ENCODE measurements at places on chromosomes 11 and 22.
A peak's percentile ranks its signal among the peaks of the same experiment; 100 is the strongest.

- DNase-seq: no peak
Measured at GRCh38 chr11:117528097-117528721, 200.6 kb downstream of the CEP164 start.

DNA sequence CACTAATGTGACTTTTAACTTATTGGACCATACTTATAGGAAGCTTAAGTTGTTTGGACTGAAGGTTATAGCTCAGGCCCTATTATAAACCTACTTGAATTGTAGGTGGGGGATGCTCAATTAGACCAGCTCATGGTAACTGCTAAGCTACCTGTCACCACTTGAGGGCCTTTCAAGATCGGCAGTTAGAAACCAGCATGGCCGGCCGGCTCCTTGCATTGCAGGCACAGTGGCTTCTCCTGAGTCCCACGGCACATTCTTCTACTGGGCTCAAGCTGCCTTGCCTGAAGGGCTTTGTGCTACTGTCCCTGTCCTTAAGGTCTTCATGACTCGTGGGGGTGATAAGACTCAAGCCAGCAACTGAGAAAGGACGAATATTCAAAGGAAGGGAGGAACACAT is 70.8 kb downstream of the TBC1D22A start:
- DNase-seq: no peak

GRCh38 chr11:75602951-75603350 is 40.9 kb downstream of the SERPINH1 start:
- peak; percentile 60 for DNase-seq

DNA sequence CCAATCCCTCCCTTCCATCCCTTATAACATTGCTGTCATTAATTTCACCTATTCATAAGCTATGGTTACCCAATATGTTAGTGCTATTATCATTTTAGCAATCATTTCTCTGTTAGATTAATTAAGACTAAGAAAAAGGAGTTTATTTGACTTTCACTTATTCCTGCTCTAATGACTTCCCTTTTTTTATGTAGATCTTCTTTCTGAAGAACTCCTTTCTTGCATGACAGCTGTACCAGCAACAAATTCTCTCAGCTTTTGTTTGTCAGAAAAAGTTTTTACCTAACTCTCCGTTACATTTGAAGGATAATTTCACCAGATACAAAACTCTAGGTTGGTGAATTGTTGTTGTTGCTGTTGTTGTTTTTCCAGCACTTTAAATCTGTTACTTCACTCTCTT is 28.6 kb upstream of the OR8B8 start:
- DNase-seq: no peak

- no peak for DNase-seq
Measured at GRCh38 chr11:1300569-1301187, 8.8 kb downstream of the TOLLIP start.

- peak; percentile 42 for DNase-seq
Measured at GRCh38 chr11:13053255-13053917, 44.3 kb downstream of the RASSF10 start.

DNA sequence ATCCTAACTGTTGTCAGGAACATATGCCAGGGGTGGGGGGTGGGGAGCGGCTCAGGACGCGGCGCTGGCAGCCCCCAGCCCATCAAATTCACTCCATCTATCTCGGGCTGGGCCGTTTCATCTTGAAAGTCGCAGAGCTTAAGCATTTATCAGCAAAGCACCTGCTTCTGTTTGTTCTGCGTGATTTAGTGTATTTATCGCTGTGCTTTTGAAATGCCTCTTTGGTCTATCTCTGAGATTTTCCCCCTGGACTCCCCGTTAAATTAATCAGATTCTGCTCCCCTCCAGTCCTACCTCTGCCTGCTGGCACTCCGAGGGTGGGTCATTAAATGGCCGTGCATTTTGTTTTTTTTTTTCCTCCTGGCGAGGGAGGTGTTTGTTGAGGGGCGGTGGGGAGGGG is 446.2 kb downstream of the TBC1D22A start:
- DNase-seq: no peak

GRCh38 chr11:117750916-117751662 is 45.9 kb downstream of the DSCAML1 start:
- DNase-seq: no peak

- DNase-seq: no peak
Measured at GRCh38 chr11:82305123-82305522, 428.5 kb downstream of the FAM181B start.

DNA sequence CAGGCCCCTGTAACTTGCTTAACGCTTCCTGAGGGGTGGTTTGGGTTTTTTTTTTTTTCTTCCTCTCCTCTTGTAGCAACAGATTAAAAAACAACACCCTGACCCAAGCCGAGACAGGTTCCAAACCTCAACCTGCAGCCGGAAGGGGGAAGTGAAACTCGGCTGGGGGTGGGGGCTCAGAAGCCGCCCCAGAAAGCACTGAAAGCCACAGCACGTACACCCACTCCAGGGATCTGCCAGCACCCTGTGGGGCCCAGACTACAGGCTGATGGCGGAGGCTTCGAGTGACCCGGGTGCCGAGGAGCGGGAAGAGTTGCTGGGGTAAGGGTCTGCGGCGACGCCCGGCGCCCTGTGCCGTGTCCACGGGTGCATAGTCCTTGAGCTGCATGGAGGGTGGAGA is at the start of gene LSP1:
Gene LSP1 (plus strand): TSS at position 208 of the 400 bp plus-strand sequence. CDS start 61 bp downstream, at position 269.
- DNase-seq: no peak

GRCh38 chr11:121634889-121635288 is 182.1 kb upstream of the SORL1-AS1 start:
- peak; percentile 78 for DNase-seq

- DNase-seq: peak; percentile 99
Measured at GRCh38 chr11:86740628-86741483, 59.5 kb upstream of the PRSS23 start.

DNA sequence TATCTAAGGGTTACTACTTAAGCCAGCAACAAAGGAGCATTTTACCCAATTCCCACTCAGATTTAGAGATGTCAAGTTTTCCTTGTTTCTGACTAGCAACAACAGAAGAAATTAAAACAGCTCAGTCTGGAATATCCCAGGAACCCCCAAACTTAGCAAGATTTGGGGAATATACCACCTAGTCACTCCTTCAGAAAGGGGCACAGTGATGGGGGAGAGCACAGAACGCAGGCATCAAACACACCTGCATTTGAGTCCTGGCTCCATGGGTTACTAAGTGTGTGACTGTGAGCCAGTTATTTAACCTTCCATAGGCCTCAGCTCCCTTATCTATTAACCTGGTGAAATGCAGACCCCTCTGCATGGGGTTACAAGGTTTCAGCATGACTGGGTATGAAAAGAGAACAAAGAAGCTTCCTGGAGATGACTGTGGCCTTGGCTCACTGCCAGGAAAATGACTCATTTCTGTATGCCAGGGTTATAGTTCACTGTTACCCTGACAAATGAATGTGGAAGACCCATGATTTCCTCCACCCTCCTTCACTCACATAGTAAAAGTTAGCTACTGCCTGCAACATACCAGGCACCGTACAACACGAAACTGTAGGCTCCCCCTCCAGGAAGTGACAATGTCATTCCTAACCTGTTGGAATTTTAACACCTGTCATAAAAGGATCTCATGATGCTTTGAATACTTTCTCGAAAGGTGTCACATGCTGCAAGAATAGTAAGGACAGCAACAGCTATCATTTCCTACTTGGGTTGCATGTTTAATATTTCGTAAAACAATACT is 79.6 kb downstream of the ME3 start:
- peak; percentile 97 for DNase-seq

DNA sequence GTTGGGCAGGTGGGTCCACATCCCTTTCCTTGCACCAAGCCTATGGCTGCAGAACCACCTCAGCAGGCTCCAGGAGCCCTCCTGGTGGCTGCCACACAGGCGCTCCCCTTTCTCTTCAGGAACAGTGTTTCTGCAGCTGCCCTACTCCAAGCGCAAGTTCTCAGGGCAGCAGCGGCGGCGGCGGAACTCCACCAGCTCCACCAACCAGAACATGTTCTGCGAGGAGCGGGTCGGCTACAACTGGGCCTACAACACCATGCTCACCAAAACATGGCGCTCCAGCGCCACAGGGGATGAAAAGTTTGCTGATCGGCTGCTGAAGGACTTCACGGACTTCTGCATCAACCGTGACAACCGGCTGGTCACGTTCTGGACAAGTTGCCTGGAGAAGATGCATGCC is 38.2 kb upstream of the YWHAH start:
- DNase-seq: no peak

- no peak for DNase-seq
Measured at GRCh38 chr11:59000003-59000402, 60.7 kb downstream of the GLYATL1 start.

- DNase-seq: no peak
Measured at GRCh38 chr11:69308936-69309615, 15.1 kb downstream of the MYEOV start.

DNA sequence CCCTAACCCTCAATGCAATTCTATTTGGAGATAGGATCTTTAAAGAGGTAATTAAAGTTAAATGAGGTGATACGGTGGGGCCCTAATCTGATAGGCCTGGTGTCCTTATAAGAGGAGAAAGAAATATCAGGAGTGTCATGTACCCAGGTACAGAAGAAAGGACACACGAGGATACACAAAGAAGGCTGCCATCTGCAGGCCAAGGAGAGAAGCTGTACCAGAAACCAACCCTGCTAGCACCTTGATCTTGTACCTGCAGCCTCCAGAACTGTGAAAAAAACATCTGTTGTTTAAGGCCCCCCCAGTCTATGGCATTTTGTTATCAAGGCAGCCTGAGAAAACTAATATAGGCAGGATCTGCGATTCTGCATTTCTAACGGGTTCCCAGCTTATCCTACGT is 44.2 kb downstream of the FBXO7 start:
- no peak for DNase-seq

DNA sequence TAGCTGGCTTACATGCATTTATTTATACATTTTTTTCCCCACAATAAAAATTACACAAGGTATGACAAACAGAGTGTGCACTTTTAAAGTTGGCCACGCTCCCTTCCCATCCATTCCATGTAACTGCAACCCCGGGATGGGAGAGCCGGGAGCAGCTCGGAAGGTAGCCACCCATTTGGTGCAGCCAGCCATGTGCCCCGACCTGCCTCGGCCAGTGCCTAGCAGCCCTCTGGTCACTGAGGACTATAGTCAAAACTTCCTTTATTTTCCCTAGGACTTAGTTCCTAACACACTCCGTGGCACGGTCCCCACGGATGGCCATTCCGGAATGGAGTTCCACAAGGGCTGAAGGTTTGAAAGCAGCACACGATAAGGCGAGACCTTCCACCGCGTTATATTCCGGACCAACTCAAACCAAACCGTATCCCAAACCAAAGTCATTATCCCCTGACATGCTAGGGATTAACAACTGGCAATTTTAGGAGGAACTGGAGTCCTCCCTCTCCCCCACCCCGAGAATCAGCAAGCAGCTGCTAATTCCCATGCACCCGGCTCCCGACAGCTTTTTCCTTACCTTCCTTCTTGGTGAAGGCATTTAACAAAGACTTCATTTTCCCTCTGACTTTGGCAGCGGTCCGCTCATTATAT is 426.4 kb downstream of the SHANK2 start:
- DNase-seq: no peak
